ENCODE measurements at places on chromosomes 16 and 17.

GRCh38 chr16:56880685-56881084 lies 15.7 kb downstream of the SLC12A3 start:
- no peak for DNase-seq

DNA sequence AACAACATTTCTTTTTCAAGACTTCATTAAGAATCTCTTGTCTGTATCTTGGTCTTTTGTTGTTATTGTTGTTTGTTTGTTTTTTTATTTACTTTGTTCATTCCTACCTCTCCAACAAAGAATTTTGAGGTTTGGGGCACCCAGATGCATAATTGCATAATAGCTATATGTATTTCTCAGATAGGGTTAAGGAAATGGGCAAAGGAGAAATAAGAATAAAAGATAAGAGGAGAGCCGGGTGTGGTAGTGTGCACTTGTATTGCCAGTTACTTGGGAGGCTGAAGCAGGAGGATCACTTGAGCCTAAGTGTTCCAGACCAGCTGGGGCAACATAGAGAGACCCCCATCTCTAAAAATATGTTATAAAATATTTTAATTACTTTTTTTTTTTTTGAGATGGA lies 30.5 kb downstream of the CDH1 start:
- DNase-seq: no peak

GRCh38 chr17:52762147-52762793 lies 603.8 kb upstream of the CA10 start:
- no peak for DNase-seq

DNA sequence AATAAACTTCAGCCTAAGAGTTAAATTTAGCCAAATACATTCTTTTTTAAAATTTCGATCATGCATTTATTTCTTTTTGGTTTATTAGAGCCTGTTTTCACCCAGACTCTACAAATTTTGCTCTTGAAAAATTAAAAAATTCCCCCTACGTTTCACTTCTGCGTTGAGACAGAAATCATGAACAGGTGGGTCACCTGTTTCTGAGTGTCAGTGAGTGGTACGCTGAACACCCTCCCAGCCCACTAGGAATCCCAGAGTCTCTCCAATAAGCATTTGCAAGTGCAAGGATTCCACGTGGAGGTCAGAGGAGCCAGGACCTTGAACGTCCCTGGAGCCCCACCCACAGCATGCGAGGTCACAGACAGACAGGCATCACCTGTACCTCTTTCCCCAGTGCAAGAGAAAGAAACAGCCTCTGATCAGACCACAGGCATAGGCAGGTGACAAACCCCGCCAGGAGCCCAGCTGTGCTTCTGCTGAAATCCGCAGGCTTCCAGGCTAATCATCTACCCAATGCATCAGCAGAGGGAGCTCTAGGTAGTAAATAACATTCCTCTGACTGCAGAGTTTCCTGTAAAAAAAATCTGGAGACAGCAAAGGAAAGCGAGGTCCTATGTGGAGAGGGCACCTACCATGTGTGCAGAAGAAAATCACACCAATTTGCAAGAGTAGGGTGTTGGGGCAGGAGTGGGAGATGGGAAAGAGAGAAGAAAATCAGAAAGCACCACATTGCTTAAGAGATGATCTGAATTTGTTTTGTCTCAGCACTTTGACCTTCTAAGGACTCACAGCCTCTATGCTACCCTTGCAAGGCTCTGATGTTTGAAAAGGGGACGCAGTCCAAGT lies 5.9 kb upstream of the XYLT1 start:
- DNase-seq: no peak

GRCh38 chr17:55332296-55333041 lies 67.7 kb downstream of the HLF start:
- DNase-seq: no peak

GRCh38 chr17:70848785-70849184 lies 679.5 kb downstream of the KCNJ2 start:
- no peak for DNase-seq

DNA sequence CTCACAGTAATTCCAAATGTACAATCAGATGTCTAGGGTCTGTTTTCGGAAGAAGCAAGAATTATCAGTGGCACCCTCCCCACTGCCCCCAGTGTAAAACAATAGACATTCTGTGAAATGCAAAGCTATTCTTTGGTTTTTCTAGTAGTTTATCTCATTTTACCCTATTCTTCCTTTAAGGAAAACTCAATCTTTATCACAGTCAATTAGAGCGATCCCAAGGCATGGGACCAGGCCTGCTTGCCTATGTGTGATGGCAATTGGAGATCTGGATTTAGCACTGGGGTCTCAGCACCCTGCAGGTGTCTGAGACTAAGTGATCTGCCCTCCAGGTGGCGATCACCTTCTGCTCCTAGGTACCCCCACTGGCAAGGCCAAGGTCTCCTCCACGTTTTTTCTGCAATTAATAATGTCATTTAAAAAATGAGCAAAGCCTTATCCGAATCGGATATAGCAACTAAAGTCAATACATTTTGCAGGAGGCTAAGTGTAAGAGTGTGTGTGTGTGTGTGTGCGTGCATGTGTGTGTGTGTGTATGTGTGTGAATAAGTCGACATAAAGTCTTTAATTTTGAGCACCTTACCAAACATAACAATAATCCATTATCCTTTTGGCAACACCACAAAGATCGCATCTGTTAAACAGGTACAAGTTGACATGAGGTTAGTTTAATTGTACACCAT lies 59.7 kb downstream of the HLF start:
- no peak for DNase-seq

DNA sequence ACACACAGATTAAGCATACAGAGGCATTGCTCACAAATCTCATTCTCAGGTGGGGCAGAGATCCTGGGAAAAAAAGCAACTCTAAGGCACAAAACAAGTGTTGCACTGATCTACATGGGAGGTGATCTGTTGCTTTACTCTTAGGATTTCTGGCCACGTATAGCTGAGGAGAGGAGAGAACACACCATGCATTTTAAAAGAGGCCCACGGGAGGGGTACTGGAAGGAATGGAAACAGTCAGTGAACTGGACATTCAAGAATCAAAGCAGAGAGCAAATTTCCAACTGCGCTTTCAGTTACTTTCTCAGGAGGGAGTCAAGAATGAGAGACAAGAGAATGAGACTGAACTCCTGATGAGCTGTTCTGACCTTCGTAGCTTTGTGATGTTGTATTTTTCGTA lies 1105.9 kb downstream of the CDH8 start:
- no peak for DNase-seq

DNA sequence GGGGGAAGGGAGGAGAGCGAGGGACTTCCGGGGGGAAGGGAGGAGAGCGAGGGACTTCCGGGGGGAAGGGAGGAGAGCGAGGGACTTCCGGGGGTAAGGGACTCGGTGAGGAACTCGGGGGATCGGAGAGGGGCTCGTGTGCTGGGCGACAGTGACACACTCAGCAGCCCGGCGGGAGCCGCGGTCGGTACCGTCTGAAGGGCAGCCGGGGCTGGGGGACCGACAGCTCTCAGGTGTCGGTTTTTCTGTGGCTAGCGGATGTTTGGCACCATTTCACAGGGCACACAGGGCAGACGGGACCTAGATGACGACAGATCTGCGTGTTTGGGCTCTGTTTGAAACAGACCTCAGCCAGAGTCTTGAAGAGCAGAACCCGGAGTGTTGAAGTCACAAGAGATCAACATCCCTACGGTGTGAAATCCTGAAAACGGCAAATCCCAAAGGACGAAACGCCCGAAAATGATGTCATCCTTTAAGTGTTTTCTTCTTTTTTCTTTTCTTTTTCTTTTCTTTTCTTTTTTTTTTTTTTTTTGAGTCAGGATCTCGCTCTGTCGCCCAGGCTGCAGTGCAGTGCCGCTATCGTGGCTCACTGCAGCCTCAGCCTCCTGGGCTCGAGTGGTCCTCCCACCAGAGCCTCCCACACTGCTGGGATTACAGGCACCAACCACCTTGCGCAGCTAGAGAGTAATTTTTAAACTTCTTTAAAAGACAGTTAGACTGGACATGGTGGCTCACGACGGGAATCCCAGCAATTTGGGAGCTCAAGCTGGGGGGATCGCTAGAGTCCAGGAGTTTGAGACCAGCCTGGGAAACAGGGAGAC lies 23.9 kb downstream of the ZNF778 start:
- peak; percentile 89 for DNase-seq

Measured in stimulated activated effector memory CD8-positive, alpha-beta T cell treated with anti-CD3 and anti-CD28 coated beads, Interleukin-12 subunit alpha, Interleukin-12 subunit beta, amount 100 ng/mL, for 72 hours (primary cell).